ENCODE measurements at places on chromosomes 3 and 15.

- no peak for DNase-seq
Observed at GRCh38 chr3:128480278-128480677, 12.7 kb downstream of the GATA2 start.

DNA sequence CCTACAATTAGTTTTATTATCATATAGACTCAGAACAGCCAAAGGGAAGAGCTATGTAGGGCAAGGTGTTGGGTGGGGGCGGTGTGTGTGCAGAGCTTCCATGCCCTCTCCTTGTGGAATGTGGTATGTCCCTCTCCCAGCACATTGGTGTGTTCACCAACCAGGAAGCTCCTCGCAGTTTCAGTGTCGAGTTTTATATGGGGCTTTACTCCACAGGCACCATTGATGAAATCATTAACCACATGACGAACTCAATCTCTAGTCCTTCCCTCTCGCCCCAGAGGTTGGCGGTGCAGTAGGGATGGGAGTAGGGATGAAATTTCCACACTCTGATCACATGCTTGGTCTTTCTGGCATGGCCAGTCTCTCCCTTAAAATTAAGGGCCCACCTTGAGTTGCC lies 13.6 kb upstream of the SRP14 start:
- DNase-seq = no peak

DNA sequence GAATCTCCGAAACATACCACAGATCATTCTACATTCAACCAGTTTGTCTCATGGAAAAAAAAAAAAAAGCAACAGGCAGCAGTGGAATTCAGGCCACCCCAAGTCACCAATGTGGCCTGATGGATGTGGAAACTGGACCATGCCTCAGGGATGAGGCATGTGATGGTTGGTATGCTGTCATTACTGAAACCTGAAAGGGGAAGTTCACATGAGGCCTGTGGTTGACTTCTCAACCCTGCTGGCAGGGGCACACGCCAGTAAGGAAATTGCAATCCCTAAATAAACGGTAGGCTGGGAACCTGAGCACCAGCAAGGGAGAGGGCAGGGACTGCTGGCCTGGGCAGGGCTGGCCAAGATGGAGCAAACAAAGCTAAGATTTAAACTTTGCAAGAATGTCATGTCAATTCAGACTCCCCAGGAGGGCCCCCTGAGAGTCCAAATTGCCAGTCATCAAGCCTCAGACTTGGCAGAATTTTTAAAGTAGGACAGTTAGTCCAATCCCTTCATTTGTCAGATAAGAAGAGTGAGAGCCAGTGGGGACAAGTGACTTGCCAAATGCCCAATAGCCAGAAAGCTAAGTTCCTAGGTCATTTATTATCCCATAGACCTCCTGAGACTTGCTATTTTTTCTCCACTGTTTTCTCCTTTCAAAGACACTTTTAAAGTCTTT lies 310.4 kb downstream of the ERC2 start:
- no peak for DNase-seq

DNA sequence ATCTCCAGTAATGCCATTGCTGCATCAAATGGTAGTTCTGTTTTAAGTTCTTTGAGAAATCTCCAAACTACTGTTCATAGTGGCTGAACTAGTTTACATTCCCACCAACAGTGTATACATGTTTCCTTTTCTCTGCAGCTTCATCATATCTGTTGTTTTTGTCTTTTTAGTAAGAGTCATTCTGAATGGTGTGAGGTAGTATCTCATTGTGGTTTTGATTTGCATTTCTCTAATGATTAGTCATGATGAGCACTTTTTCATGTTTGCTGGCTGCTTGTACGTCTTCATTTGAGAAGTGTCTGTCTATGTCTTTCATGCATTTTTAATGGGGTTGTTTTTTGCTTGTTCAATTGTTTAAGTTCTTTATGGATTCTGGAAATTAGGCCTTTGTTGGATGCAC lies 10.2 kb upstream of the GCSAM start:
- DNase-seq = no peak

- no peak for DNase-seq
Observed at GRCh38 chr3:32125012-32125411, 18.6 kb downstream of the GPD1L start.

- DNase-seq = no peak
Observed at GRCh38 chr3:48433472-48434118, 3.7 kb upstream of the PLXNB1 start.

GRCh38 chr3:157175691-157176507 lies 16.0 kb upstream of the CCNL1 start:
- DNase-seq = no peak

- DNase-seq = no peak
Observed at GRCh38 chr15:101045835-101046691, 126.9 kb downstream of the LRRK1 start.

DNA sequence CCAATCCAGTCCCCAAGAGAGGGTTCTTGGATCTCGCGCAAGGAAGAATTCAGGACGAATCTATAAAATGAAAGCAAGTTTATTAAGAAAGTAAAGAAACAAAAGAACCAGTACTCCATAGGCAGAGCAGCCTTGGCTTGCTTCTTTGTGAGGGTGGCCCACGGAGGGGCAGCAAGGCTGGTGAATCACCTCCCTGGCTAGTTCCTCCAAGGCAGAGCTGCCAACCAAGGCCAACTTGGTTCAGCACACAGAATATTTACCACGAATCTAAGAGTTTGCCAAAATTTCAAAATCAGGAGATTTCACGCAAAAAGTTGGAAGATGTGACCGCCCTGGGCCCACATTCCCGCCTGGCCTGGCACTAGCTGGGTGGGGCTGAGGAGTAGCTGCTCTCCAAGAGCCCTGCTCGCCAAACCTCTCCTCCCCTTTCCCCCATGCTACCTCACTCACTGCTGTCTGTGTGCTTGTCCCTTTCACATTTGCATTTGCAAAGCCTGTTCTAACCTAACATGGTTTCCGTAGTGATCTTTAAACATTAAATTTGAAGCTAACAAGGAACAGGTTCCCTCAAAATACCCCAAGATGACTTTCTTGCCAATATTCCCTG lies 26.2 kb upstream of the DCUN1D1 start:
- no peak for DNase-seq

- DNase-seq = no peak
Observed at GRCh38 chr3:53085476-53085875, 39.6 kb upstream of the SFMBT1 start.

GRCh38 chr3:46812237-46812791 lies 50.9 kb downstream of the MYL3 start:
- peak; percentile 62 for DNase-seq

DNA sequence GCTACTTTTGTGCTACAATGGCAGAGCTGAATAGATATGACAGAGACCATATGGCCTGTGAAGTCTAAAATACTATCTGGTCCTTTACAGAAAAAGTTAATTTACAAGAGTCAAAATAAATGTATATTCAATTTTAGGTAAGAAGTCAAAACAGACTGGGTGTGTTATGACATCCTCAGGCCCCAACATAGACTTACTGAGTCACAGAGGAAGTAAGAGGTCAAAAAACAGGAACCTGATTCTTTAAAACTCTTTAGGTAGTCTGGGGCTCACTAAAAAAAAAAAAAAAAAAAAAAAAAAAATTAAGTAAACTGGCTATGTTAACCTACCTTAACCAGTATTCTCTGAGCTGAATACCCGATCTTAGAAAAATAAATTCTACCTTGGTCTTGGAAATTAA lies 13.1 kb downstream of the DNAAF4 start:
- no peak for DNase-seq

DNA sequence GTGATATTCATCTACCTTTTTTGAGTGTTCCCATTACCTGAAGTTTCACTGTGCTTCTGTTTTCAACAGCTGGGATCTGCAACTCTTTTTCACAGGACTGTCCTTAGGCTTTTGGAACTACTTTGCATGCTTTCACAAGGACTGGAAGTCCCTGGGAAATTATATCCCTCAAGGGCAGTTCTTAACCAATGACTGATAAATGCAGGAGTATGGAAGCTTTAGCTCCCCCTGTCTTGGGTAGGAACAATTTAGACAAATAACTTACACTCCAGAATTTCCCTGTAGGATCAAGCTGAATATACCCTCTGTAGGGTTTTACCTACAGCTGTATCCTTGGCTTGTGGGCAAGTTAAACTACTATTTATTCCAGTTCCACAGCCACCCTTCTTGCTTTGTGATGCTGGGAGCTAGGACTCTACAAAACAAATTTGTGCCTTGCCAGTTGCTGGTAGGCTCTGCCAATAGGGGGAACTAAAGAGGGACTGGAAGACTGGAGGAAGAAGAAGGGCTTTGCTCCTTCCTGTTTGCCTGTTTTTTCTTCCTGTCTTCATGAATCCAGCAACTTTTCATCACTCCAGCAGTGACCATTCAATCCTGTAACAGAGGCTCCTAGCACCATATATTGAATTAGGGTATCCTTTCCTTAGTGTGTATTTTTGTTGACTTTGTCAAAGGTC lies 6.8 kb upstream of the ZNF280D start:
- no peak for DNase-seq

DNA sequence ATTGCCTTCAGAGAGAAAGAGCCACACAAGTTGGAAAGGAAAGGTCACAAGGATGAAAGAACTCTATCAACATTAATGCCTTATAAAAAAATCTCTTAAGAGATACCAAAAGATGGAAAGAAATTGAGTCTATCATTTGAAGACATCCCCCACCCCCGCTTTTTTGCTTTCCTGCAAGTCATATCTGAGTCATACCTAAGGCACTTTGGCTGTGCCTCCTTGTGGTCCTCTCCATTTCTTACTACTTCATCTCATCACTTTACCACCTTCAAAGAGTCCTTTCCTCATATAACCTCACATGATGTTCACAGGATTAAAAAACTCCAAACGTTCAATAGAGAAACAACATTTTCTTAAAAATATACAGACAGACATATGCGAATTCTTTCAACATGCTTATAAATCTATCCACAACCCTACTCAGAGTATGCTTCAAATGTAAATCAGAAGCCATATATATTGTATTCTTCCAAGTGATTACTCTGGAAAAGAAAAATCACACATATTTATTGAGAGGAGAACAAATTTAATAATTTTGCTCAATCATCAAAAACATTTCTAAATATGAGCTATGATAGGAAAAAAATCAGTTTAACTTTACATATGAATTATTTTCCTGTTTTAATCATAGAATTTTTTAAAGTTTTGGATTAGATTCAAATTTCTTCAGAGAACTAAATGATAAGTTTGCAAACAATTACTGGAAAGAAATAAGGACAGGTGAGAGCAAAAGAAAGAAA lies 1003.9 kb upstream of the CFAP20DC start:
- DNase-seq = no peak

- no peak for DNase-seq
Observed at GRCh38 chr3:123104550-123104949, 37.7 kb downstream of the PDIA5 start.

GRCh38 chr15:72737723-72738122 lies 45.8 kb downstream of the ADPGK start:
- no peak for DNase-seq

DNA sequence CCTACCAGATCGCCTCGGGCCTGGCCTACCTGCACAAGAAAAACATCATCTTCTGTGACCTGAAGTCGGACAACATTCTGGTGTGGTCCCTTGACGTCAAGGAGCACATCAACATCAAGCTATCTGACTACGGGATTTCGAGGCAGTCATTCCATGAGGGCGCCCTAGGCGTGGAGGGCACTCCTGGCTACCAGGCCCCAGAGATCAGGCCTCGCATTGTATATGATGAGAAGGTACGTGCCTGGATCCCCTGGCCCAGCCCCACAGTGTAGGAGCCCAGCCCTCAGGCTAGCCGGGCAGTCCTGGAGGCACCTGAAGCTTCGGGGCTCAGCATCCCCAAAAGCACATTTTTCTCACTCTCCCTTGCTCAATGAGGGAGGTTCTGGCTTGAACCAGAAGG lies 135.8 kb downstream of the LRRK1 start:
- no peak for DNase-seq

GRCh38 chr3:72017935-72018334 lies 233.0 kb upstream of the PROK2 start:
- no peak for DNase-seq

DNA sequence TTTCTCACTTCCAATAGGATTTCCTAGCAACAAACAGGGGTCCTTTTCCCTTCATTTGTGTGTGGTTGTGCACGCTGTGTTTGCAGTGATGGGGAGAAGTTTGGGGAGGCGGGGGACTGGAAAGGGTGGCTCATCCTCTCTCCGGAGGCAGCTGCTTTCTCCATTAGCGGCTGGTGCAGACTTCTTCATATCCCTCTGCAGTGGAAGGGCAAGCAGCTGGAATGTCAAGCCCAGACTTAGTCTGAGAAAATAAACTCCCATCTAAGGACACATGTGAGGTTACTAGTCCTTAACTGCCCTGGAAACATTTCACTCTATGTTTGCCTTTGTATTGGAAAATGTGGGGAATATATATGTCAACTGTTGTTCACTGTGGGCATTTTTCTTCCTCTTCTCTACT lies 467.0 kb upstream of the RASGRP1 start:
- DNase-seq = no peak

DNA sequence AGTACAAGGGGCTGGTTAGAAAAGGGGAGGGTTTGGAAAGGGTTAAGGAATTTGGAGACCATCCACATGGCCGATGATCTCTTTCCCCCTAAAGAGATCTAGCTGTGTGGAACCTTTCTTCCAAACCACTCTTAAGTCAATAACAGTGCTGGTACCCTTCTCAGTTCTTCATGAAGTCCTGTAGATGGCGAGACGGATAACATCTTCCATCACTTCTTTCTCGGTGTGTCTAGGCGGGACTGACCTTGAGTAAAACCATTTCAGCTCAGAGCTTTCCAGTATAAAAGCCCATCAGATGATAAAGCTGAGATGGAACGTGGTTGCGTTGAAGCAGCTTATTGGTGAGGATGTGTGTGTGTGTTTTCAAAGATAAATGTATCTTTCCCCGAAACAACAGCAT lies 151.5 kb upstream of the BHLHE40 start:
- no peak for DNase-seq

GRCh38 chr15:59541750-59542149 lies 69.8 kb upstream of the GCNT3 start:
- no peak for DNase-seq

DNA sequence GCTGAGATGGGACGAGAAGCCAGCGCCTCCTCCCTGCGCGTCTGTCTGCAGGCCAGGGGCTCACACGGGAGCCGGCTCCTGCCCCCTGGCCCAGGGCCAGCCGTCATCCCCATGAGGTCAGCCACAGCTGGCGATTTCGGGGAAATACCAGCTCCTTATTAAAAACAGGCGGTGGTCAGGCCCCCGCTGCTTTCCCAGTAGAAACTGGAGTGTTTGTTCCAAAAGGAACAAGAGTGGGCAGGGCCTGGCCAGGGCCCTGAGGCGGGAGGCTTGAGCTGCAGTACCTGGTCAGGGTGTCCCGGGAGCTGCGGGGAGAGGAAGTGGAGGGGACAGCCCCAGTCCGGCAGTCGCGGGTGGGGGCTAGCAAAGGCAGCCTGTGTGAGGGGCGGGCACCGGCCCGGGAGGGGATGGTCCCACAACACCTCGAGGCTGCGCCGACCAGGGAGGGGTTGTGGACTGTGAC lies 17.8 kb downstream of the MYL3 start:
- DNase-seq = no peak

- no peak for DNase-seq
Observed at GRCh38 chr3:134363381-134363755, 10.9 kb downstream of the AMOTL2 start.
